ENCODE measurements at places on chromosomes 12 and 14.

- DNase-seq = no peak
Measured at GRCh38 chr14:69619012-69619411, 7.6 kb downstream of the SUSD6 start.

GRCh38 chr12:32074432-32074831 lies 32.2 kb upstream of the BICD1 start:
- DNase-seq = no peak

GRCh38 chr12:130521375-130522124 lies 183.9 kb downstream of the PIWIL1 start:
- no peak for DNase-seq

- DNase-seq = no peak
Measured at GRCh38 chr12:104549815-104550480, 93.2 kb downstream of the CHST11 start.

- no peak for DNase-seq
Measured at GRCh38 chr14:70094631-70095030, 94.1 kb downstream of the SLC8A3 start.

DNA sequence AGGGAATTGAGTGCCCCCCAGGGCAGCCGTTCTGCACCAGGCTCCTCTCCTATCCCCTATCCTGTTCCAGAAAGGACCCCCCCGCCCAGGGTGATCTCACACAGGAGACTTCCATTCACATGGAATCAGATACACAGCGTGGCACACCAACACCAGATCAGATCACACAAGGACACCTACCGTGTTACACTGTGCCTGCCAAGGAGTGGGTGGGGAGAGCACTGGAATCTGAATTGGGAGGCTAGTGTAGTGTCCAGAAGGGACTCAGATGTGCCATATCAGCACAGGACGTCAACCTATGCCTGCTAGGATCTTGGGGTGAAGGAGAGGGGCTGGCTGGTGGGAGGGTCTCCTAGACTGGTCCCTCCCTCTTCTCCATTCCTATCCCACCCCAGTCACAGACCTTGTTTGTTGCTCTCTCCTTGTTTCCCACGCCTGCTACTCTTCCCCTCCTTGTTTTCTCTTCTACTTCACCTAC lies 2.3 kb downstream of the PTMS start:
- no peak for DNase-seq

- DNase-seq = peak; percentile 72
Measured at GRCh38 chr12:79927772-79928474, 7.0 kb downstream of the PPP1R12A start.

DNA sequence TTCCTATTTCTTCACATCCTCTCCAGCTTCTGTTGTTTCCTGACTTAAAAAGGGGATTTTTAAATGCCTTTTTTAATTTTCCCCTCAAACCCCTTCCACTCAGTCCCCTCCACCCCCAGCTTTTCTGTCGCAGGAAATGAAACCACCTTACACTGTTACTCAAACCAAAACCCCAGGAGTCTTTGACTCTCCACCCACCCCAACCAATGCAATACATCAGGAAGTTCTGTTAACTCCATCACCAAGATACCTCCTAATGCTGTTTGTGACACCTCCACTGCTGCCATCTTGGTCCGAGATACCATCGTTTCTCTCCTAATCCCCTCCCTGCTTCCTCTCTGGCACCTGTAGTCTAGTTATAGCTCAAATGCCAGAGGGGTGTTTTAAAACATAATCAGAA lies 25.4 kb upstream of the CPM start:
- no peak for DNase-seq

GRCh38 chr12:131226345-131227265 lies 272.9 kb downstream of the ADGRD1 start:
- no peak for DNase-seq

- DNase-seq = no peak
Measured at GRCh38 chr12:25056486-25057130, 107.7 kb upstream of the BCAT1 start.

DNA sequence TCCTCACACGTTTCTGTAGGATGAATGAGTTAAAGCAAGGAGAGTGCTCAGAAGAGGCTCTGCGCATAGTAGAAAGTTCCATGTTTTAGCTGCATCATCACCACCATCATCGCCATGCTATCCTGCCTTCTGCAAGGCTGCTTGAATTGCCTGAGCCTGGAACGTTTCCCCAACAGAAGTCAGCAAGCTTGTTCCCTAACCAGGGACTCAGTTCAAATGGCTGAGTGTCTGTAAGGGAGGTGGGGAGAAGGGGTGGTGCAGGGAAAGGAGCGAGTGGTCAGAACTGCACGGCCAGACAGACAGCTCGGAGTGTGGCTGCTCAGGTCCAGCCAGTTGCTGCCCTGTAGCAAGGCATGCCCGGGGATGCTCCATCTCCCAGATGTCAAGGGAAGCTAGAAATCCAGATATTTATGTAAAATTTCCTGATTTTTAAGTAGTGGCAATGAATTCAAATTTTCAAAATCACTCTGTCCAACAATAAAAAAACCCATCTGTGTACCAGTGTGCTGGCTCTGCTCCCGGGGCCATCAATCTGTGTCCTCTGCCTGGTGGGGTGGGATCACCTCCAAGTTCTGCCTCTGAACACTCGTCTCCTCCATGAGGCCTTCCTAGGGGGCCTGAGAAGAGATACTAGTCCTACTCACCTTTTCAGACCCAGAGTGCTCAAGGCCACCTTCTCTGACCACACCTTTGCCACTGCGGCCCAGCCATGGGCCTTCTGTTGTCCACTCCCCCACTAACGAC lies 162.7 kb downstream of the FOXN3 start:
- DNase-seq = no peak

- no peak for DNase-seq
Measured at GRCh38 chr12:57896434-57897201, 44.7 kb upstream of the ATP23 start.

GRCh38 chr12:66901138-66901932 lies 222.5 kb upstream of the GRIP1 start:
- DNase-seq = no peak

GRCh38 chr14:89640141-89640540 lies 223.1 kb upstream of the FOXN3 start:
- DNase-seq = no peak

DNA sequence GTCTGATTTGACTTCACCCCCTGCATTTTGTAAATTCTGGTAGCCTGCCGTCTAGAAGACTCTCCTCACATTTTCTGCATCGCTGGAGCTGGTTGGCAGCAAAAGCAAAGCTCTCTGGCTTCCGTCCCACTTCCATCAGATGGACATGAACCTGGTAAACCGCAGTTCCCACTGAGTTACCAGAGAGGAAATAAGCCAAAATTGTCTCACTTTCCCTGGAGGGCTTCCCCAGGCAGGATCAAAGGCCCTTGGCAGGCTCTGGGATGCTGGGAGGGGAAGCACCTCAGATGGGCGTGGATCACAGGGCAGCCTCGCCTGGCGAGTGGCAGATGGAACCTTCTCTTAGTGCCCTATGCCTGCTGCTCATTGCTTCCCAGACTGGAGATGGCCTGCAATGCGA lies 243.5 kb downstream of the TMEM132C start:
- DNase-seq = no peak

- DNase-seq = no peak
Measured at GRCh38 chr12:29113101-29113500, 36.0 kb upstream of the FAR2 start.

DNA sequence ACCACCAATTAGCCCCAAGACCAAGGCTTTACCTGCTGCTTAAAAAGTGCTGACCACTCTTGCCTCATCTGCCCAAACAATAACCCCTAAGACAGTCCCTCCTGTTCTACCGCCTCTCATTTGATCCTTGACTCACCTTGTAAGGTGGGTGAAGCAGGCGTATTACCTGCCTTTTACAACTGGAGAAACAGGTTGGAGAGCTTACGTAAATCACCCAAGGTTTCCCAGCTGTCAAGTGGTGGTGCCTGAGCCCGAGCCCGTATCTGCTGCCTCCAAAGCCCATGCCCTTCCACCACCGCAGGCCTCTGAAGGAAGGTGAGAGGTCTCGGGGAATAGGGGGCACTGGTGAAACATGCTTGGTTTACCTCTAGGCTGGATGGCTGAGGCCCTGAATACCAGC lies 36.6 kb downstream of the MAX start:
- no peak for DNase-seq

DNA sequence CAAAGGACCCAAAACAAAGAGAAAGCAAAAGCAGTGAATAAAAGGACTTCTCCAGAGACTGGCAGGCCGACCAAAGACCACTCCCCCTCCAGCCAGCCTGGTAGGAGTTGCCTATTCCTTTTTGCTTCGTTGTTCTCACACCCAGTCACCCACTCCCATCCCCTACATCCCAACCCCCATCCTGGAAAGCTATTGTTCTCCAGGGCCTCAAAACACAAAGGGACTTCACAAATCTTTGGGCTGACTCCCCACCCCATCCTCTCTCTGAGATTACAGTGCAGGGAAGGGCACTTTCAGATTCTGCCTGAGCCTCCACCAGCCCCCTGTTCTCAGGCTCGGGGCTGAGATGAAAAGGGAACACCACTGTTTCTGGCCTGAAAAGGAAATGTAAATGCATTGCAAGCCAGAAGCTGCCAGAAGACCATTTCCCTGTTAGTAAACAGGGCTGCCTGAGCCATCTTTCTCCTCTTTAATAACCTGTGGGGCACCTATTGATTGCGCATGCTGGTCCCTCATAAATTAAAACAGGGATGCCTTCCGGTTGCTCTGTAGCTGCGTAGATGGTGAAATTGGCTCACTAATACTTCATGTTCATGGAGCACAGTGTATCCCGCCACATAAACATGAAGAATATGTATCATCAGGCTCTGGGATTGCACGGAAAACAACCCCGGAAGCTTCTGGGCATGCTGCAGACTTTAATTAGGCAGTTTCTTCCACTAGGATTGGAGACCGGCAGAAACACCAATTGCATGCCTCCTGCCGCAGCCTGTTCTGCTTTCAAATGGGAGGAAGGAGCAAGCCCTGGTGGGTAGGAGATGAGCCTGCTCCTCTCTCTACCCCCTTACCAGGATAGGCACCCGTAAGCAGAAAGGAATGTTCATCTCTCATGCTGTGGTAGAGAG lies 130.3 kb upstream of the FUT8 start:
- DNase-seq = peak; percentile 30

DNA sequence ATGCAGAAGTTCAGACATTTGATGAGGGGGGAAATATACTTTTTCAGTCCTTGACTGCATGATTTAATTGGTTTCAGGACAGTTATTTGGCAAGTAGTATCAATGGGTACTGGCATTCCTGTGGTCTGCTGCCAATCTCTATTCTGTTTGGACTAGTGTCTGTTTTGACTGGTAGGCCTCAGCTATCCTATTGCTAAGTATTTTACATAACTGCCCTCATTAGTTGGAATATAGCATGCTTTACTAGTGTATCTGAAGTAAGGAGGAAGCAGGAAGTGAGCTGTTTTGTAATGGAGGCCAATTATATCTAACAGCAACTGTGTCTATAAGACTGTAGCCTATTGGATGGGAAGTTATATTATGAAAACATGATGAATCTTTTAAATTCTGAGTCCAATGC lies 104.3 kb downstream of the FLRT2 start:
- no peak for DNase-seq

DNA sequence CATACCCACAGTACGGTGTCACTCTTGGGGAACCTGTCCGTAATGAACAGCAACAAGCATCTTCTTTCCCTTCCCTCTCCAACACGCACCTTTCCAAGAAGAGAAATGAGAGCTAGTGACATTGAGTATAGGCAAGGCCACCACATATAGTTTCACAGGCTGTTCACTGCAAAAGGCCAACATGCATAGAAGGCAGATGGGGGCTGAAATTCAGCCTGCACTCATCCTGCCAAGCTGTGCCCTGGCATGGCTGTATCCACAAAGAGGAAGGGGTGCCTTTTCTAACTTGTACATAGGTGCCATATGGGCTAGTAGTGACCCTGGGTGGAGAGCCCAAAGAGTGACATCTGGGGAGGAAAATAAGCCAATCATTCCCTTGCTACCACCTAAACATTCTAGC lies 169.6 kb downstream of the ZFP36L1 start:
- DNase-seq = no peak

GRCh38 chr12:10381928-10382628 lies 7.8 kb downstream of the KLRK1 start:
- DNase-seq = no peak

DNA sequence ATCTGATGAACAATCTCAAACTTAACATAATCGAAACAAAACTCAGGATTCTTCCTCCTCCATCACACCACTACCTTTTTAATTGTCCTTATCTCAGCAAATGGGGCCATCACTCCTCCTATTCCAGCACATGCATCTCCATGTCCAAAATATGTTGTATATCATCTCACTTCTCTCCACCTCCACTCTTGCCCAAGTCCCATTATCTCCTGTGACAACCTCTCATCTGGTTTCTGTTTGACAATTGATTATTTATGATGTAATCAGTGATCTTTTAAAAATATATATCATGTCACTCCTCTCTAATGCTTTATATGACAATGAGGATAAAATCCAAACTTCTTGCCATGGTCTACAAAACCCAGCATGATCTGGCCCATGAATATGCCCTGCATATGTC lies 200.8 kb upstream of the HMGA2 start:
- DNase-seq = no peak

DNA sequence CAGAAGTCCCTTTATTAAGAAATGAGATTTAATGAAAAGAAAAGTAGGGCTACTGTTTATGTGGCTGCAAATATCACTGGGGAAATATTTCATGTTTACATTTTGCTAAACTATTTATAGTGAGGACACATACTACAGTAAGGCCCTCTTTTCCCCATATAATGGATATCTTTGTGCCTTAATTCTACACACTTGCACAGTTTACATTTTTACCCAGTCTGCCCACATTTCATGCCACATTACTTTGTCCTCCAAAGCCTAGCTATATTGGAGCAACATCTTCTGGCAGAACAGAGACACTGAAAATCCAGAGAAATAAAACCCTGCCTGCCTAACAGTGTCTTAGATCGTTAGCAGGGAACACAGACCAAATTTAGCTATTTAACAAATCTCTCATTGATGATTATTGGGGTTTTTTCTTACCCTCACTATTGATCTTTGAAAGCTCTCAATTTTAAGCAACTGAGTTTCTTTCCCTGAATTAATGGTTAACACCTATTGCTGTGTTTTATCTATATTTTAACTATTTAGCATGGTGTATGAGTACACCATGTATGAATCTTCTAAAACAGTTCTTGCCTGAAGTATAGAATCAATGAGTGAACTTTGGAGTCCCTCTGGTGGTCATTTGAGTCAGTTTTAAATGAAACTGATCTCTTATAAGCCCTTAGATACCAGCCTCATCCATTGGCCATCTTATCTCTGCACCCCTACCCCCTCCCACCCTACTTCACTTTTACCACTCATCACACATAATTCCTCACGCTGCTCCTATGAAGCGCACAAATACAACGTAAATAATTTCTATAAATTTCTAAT lies 170.2 kb downstream of the BCAT1 start:
- DNase-seq = peak; percentile 18

DNA sequence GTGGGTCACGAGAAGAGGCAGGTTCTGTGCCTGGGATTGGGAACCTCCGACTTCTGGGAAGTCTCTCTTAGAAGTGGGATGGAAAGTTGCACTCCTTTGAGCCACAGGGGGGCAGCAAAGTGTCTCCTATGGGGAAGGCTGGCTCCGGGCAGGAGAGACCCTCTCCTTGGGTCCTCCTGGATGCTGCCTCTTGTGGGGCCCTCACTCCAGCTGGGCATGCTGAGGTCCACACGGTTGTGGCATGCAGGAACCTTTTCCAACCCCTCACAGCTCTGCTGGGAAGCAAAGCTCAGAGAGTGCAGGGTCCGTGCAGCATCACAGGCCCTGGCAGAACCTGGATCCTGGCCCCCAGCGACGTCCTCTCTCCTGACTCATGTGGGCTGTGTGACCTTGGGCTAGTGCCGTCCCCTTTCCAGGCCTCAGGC lies 17.4 kb downstream of the SDSL start:
- DNase-seq = no peak
